Left cardiac atrium (tissue), 4 donors: ENCODE measurements at places on chromosomes 3 and 15. TPM values are rescaled to one million over a fixed set of nuclear protein-coding genes. Genes with fewer than 3 reads are reported as not detected.

Gene CX3CR1
- 0.60 TPM for total RNA-seq

Gene RAD51
- 2.6 TPM for total RNA-seq

- no peak for DNase-seq
Observed at GRCh38 chr15:91156175-91156726, 56.2 kb downstream of the SV2B start.

Gene KLHL6
- 2.1 TPM for total RNA-seq

Gene IQCH
- 1.1 TPM for total RNA-seq
